Right hindlimb (tissue), 1 donor: ENCODE measurements at places on chromosomes 13 and 19.

DNA sequence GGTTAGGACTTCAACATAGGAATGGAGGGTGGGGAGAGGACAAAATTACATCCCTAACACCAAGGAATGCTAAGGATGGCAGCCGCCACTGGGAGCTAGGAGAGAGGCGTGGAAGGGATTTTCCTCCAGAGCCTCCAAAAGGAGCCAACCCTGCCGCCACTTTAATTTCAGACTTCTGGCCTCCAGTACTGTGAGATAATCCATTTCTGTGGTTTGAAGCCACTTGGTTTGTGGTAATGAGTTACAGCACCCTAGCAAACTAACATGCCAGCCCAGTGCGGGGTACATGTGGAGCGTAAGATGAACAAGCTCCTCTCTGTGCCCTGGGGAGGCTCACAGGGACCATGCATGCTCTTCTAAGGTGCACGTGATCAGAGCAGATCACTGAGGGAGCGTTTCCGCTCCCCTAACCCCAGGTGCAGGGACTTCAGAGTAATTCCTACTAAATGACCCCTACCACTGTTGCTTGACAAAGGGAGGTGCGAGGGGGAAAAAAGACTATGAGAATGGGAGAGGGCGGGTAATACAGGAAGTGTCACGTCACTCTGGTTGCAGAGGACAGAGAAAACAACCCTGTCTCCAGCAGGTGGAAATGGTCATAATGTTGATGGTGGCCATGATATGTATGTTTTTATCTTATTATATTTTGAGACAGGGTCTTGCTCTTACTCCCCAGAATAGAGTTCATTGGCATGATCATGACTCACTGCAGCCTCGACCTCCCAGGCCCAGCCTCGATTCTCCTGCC lies 12.0 kb downstream of the FPR1 start:
- no peak for DNase-seq

DNA sequence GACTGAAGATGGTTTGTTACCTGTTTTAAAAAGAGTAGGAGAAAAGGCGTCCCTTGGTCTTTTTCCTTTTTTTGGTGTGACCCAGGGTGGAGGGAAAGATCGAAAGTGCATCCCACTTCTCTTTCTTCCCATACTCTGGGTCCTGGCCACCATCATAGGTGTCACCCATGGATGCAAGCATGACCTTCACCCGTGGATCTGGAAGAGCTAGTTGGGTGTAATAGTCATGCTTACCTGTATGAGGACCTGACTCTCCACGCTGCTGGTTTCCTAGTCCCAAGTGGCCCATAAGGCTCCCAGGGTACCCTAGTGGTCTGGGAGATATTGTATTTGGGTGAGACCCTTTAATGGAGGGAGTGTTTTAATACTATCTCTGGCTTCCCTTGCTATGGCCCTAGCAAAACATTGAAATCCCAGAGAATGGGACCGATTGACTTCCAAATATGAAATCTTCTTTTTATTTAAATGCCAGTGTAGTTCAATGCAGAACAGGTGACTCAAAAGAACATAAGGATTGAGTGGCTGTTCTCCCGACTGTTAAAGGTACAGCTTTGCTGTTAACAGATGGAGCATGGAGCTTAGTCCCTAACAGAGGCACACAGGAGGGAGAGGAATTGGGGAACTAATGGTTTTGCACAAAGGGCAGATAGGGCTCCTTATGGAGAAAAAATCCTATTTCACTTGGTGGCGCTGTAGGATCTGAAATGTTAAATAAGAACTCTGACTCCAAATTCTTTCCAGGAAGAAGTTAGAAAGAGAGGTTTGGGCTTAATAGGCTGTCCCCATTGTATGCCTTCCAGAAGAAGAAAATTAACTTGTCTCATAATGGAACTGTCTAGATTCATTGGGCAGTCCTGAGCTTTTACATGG lies 7.0 kb upstream of the ZNF550 start:
- DNase-seq = no peak

DNA sequence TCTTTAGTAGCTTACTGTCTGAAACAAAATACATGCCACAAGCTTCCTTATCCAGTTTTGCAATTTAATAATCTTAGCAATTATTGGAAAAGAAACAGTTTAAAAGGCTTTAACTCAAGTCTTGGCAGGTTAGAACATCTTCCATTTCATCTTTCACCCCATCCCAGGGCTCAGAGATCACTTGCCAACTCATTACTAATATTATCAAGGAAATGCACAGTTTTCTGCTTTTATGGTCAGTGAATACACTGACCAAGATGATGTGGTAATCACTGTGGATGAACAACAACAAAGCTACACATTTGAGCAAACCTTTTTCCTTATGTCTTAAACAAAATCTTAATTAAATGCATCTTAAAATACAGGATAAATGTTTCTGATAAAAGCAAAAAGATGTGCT lies 48.0 kb upstream of the ITM2B start:
- DNase-seq = no peak

- DNase-seq = no peak
Observed at GRCh38 chr13:34748073-34748472, 194.0 kb upstream of the NBEA start.

DNA sequence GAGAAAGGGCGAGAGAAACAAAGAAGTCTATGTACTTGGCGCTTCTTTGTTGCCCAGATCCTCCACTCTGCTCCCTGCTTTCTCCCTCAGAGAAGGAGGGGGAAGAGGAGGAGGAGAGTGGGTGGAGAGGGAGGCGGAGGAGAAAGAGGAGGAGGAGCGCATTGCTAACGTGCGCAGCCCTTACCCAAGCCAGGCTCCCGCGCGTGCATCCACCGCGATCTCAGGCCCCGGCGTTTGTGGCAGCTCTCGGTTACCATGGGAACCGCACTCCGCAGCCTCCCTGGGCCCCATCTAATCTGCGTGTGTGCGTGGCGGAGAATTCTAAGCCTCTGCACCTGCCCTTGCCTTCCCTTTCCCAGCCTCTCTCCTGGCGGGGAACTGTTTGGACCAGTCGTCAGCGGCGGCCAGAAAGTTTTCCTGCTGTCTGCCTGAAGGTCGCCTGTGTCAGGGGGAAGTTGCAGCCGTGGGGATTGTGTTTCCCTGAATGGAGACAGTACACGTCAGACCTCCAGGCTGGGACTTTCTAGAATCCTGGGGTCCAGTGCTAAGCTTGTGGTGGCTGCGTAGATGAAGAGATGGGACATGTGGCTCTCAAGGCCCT lies at the start of gene ERICH6B:
ERICH6B (minus strand) TSS at position 239 of the 601 bp plus-strand sequence. CDS start 18,734 bp downstream, outside the sequence.
- DNase-seq = peak; percentile 70

- DNase-seq = peak; percentile 58
Observed at GRCh38 chr13:94859278-94859691, 146.9 kb upstream of the SOX21 start.

DNA sequence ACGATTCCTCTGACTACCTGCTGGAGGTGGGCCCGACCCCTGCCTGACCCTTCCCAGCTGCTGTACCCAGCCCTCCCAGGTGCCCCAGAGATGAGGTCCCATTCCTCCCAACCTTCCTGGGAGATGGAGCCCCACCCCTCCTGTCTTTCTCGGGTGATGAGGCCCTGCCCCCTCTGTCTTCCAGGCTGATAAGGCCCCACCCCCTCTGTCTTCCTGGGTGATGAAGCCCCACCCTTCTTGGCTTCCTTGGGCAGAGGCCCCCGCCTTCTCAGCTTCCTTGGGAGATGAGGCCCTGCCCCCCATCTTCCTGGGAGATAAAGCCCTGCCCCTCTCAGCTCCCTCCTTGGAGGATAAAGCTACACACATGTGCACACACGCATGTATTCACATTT lies 47.9 kb downstream of the CERS4 start:
- no peak for DNase-seq

DNA sequence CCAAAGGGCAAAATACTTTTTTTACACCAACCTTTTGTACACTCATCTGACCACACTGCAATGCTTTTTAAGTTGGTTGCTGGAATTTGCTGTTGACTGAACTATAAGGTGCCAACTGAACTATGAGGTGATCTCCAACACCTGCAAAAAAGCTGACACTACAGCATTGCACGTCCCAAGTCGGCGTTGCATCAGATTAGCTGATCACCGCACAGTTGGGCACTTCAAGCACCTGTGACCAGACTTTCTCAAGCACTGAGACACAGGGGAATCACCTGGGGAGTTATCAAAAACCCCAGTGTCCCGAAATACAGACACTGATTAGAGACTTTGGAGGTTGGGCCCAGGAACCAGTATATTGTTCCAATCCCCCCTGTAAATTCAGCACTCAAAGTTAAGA lies 1.1 kb downstream of the NLRP11 start:
- DNase-seq = no peak

DNA sequence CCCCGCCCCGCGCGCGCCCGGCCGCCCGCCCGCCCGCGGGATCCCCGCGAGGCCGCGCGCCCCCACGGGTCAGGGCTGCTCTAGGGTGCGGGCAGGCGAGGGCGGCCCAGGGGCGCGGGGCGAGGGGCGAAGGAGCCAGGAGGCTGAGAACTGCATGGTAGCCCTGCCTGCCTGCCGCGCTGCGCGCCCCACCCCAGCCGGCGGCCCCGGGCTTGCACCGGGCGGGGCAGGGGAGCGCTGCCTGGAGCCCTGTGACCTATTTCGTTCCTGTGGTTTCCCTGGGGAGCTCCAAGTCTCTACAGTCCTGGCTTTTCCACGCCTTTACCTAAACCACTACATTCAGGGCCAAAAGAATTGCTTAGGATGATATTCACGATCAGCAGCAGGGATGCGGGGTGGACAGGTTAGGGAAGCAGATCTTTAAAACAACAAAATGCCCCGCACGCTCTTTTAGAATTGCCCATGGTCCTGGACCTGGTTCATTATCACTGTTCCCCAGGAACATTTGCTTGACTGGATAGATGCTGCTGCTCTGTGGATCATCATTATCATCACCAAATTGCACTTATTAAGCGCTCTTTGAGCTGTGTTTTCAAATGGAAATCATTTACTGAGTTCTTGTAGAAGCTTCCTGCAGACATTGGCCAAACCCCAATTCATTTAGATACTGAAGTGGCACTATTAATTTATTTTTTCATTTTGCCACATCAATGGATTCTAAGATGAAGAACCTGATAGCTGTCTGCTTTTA lies 421 bp upstream of the GPR12 start:
- DNase-seq = no peak

- DNase-seq = no peak
Observed at GRCh38 chr13:111912991-111913760, 153.8 kb upstream of the SOX1 start.

GRCh38 chr13:28978574-28978973 lies 158.4 kb downstream of the MTUS2 start:
- no peak for DNase-seq

DNA sequence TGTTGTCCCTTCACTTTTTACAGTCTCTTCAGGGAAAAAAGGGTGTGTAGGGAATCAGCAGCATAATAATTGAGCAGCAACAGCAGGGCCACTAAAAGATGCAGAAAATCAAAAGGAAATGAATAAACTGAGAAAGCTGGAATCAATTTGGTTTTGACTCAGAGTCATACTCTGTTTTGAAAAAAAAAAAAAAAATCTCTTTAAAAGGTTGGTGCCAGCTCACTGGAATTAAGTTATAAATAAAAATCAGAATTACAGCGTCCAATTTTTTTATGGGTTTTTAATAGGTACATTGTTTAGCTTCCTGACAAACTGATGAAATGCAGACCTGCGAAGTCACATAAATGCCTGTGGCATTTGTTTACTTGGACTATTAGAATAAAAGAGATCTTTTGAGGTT lies 231.9 kb downstream of the COG6 start:
- DNase-seq = no peak

DNA sequence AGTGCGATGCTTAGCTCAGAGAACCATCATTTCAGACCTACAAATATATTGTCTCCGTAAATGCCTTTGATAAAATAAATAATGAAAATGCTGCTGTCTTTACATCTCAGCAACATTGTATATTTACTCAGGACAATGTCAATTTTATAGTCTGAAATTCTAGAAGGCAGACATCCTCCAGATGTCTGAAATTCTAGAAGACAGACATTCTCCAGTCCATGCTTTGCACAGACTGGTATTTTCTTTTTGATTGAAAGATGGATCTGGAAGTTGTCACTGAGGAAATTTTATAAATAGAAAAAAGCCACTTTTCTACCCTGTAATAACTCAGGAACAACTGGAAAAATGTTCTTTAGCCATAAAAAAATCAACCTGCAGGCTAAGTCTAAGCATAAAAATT lies 2293.3 kb downstream of the PCDH9 start:
- no peak for DNase-seq

GRCh38 chr13:73365252-73365651 lies 306.4 kb downstream of the KLF5 start:
- no peak for DNase-seq
